ENCODE measurements at places on chromosomes 5 and 9.

DNA sequence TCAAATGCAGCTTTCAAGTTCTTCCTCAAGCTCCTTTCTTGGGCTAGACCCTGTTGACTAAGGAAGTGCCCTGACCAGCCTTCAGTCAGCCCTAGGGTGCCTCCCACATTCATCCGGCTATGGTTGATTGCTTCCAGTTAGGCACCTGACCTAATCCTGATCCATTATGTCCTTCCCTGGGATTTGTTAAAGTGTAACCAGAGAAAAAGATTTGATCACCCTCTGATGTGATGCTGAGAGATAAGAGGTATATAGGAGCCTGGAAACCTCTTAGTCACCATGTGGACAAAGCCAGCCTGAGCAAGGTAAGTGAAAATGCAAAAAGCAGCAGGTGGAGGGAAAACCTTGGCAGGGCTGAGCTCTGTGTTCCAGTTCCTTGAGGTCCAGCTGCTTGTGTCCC is 178.8 kb upstream of the ERCC6L2 start:
- DNase-seq = no peak

DNA sequence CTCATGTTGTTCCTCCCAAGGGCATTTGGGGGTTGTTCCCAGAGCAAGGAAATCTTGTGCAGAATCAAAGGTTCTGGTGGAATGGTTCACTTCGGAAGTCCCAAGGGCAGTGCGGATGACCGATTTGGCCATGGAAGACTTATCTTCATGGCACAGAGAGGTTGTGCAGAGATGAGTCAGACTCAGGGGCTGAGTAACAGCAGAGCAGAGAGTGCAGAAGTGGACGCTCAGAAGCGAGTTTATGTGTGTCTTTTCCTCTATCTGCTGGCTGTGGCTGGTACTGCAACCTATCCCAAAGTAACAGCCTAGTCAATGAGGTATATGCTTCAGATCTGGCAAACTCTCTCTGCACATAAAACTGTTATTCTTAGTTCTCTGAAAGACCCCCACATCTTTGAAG is 118.1 kb downstream of the DPYSL3 start:
- DNase-seq = no peak

- no peak for DNase-seq
These were observed 2.2 kb downstream of the CDH12 start for GRCh38 chr5:22850981-22851380.

GRCh38 chr5:97164846-97165245 is 18.2 kb downstream of the RIOK2 start:
- no peak for DNase-seq

- DNase-seq = no peak
These were observed 58.9 kb downstream of the IRF1 start for GRCh38 chr5:132431632-132432031.

DNA sequence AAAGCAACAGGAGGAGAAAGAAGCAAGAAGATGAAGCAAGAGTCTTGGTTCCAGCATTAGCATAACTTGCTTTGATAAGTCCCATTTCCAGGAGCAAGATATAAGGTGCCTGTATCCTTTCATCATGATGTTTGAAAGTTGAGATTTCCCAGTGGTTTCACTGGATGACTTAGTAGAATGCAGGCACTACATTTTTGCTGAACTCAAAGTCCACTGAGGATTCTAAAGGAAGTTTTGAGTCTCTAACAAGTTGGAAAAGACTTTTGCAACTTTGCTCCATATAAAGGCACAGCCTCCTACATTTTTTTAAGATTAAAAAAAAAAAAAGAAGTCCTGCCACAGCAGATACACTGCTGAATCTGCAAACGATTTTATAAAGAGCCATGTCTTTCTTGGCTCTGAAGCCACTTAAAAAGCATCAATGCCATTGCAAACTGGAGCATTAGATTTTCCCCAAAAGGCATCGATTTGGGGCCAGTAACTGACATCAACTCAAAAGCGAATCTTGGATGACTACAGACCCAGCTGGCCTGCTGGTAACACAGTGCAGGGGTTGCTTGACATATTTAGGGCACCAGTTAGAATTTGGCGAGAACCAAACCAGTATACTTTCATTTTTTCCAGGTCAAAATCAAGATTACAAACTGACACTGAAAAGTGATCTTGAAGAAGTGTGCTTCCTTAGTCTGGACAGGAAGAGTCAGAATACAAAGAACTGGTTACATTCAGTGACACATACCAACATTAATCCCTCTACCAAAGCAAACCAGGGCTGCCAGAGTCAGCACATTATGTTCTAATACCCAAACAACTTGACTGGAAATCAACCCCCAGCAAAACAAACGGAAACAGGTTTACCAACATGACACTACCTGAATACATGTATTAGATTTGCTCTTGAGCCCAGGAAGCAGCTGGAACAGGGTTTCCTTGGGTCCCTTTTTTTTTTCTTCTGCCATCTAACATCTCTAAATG is 39.1 kb upstream of the KCNV2 start:
- DNase-seq = no peak

Measured in muscle of arm (tissue), 14 donors.